Activated CD4-positive, alpha-beta T cell treated with anti-CD3 and anti-CD28 coated beads, Interleukin-2, amount 50 U/mL, for 48 hours (primary cell): ENCODE measurements at places on chromosomes 5 and 9.

DNA sequence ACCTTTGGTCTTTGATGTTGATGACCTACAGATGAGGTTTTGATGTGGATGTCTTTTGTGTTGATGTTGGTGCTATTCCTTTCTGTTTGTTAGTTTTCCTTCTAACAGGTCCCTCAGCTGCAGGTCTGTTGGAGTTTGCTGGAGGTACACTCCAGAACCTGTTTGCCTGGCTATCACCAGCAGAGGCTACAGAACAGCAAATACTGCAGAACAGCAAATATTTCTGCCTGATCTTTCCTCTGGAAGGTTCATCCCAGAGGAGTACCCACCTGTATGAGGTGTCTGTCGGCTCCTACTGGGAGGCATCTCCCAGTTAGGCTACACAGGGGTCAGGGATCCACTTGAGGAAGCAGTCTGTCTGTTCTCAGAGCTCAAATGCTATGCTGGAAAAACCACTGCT, 694.5 kb upstream of the CDH6 start:
- DNase-seq = no peak

- no peak for DNase-seq
These were observed 34.8 kb upstream of the GLRX start for GRCh38 chr5:95857185-95857945.

DNA sequence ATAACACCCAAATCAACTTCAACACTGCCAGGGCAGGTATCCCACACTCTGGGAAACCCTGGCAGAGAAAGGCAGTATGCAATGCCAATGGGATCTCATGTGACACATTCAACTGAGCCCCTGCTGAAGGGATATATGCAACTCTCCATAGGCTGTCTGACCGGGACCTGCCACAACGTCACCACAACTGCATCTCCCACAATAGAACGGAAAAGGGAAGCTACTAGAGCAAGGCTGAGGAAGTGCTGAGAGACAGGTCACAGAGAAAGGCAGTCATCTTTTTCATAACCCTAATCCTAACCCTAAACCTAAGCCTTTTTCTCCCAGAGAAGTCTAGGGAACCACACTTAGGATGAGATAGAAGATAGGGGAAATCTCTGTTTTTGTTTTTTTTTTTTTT, 345.9 kb upstream of the CD180 start:
- DNase-seq = no peak

- no peak for DNase-seq
These were observed 104.0 kb downstream of the PTTG1 start for GRCh38 chr5:160525471-160526261.

DNA sequence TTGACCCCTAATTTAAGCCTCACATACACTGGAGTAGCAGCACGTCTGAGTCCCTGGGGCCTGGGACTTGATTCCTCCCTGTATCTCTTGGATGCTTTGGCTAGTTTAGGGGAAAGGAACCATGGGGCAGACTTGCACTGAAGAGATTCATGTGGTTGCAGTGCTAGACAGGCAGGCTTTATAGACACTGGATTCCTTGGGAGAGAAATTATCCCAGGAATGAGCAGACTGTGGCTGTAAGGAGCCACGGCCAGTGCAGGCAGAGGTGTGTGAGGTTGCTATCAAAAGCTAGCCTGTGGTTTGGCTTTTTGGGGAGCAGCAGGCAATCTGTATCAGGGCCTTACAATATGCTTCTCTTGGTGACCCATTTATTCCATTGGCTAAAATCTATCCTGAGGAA, 20.5 kb upstream of the PITX1 start:
- DNase-seq = no peak

DNA sequence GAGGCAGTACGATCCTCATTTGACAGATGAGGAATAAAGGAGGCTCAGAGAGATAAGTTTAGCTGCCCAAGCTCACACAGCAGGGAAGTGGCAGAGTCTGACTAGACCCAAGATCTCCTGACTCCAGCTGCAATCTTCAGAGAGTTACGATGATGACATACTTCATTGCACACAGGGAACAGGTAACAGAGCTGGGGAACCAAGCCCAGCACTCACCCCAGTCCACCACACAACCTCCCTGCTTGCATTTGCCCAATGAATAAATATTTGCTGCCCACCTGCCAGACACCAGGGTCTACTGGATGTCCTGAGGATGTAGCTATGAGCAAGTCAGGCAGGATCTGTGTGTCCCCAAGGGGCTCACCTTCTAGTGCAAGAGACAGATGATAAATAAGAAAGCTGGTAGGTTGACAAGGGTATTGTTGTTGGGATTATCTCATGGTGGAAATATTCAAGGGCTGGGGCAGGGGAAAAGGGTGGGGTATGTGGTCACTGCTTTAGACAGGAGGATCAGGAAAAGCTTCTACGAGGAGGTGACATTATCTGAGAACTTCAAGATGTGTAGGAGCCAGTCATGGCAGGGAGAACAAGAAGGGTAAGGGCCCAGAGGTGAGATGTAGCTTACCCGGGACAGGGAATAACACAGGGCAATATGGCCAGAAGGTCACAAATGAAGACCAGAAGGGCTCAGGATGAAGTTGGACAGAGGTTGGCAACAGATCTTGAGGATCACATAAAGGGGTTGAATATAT, 28.6 kb upstream of the CPEB4 start:
- DNase-seq = no peak

GRCh38 chr5:90967443-90967842, 408.8 kb downstream of the ADGRV1 start:
- DNase-seq = no peak
